ENCODE measurements at places on chromosomes 13 and 19.
A peak's percentile ranks its signal among the peaks of the same experiment; 100 is the strongest.

DNA sequence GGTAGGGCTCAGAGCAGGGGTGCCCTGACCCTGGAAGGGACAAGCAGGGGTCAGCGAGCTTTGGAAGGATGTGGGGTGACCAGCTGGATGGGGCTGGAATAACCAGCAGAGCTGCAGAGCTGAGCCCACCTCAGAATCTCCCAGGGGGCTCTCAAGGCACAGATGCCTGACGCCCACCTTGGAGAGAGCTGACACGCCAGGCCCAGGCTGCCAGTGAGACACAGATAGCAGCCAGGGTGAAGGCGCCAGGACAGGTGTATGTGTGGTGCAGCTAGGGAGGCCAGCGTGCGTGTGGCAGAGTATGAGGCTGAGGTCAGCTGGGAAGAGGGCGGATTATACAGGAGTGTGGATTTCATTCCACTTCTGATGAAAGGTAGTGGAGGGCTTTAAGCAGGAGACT is 8.9 kb downstream of the AP1M1 start:
- DNase-seq = no peak

DNA sequence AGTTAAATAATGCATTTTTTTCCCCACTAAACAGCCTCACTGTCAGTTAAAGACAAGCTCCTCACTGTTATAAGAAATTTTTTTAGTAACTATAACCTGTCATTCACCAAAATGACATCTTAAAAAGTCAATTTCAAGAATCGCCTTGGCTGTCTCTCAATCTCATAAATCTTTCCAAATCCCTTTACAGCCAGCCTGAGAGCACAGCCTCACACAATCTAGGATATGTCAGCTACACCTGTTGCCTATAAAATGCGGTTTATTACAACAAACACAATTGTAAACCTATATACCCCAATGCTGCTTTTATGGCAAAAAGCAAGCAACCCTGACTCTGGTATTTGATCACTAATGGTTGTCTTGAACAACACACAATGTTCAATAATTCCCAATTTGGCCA is 29.5 kb upstream of the FNDC3A start:
- no peak for DNase-seq

- no peak for DNase-seq
Measured at GRCh38 chr13:46569456-46569855, 16.5 kb downstream of the LRCH1 start.

DNA sequence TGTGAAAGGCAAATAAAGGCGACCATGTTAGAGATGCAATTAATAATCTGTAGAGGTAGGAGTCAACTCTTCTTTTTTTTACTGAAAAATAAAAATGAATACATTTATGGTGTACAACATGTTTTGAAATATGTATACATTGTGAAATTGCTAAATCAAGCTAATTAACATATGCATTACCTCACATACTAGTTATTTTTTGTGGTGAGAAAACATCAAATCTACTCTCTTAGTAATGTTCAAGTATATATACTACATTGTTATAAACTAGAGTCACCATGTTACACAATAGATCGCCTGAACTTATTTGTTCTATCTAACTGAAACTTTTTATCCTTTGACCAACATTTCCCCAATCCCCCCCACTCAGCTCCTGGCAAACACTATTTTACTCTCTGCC is 143.2 kb downstream of the POU4F1 start:
- DNase-seq = no peak

- peak; percentile 77 for DNase-seq
Measured at GRCh38 chr13:85313761-85314503, 485.3 kb downstream of the SLITRK6 start.

- no peak for DNase-seq
Measured at GRCh38 chr13:103187721-103188156, 121.5 kb upstream of the SLC10A2 start.

GRCh38 chr19:12969292-12969988 is at the start of gene DAND5:
TSS of gene DAND5 (plus strand) at chr19:12969576. CDS start at chr19:12969661, 85 bp downstream.
- no peak for DNase-seq

DNA sequence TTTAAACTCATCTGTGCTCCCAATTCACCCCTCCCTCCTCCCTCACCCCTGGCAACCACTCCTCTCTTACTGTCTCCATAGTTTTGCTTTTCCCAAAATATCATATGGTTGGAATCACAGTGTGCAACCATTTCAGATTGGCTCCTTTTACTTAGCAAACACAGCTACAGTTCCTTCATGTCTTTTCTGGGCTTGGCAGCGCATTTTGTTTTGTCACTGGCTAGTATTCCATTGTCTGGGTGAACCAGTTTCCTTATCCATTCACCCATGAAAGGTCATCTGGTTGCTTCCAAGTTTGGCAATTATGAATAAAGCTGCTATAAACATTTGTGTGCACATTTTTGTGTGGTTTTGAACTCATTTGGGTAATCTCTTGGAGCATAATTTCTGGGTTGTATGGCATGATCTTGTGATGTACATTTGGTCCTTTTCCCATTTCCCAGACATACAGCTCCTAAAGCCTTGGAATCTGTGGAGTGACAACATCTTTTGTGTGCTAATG is 23.9 kb upstream of the GAS6 start:
- no peak for DNase-seq

DNA sequence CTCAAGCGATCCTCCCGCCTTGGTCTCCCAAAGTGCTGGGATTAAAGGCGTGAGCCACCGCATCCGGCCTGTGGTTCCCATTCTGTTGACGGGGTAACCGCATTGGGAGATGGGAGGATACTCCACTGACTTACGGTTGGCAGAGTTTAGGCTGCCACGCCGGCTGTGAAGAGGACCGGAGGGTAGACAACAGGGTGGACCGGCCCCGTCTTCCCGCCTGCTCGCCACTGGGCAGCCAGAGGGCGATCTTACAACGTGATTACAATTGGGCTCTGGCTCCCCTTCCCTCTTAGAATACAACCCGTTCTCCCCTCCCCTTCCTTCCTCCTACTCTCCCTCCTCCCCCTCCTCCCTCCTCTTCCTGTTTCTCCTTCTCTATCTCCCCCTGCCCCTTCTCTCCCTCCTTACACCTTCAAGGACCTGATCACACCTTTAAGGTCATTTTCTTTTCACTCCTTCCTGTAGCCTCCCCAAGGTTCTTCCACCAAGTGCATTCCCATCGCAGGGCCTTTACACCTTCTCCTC is 957 bp upstream of the CCDC194 start:
- peak; percentile 29 for DNase-seq

DNA sequence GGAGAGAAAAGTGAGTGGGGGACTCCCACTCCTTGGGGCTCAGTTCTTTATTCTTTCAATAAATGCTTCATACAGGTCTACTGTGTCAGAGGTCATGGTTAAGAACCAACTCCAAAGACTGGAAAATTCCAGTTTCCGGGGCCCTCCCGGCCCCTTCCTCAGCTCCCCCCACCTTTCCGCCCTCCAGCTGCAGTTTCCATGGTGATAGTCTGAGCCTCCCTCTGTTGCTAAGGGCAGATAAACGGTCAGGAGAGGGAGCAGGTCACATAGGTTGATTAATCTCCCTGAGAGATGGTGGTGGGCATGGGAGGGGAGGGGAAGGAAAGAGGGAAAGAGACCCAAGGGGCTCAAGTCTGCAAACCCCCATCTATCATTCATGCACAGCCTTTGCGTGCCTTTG is 131.5 kb upstream of the USP29 start:
- DNase-seq = no peak

All from bronchial epithelial cell (primary cell).